Stimulated activated CD8-positive, alpha-beta memory T cell treated with anti-CD3 and anti-CD28 coated beads, Interleukin-2, amount 100 ng/mL, for 1 hour (primary cell): ENCODE measurements at places on chromosomes 3 and 15.

DNA sequence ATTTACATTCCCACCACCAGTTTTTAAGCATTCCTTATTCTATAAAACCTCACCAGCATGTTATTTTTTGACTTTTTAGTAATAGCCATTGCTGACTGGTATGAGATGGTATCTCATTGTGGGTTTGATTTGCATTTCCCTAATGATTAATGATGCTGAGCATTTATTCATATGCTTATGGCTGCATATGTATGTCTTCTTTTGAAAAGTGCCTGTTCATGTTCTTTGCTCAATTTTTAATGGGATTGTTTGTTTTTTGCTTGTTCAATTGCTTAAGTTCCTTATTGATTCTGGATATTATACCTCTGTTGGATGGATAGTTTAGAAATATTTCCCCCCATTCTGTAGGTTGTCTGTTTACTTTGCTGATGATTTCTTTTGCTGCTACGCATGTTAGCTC, 16.1 kb downstream of the TBC1D5 start:
- DNase-seq, result no peak

DNA sequence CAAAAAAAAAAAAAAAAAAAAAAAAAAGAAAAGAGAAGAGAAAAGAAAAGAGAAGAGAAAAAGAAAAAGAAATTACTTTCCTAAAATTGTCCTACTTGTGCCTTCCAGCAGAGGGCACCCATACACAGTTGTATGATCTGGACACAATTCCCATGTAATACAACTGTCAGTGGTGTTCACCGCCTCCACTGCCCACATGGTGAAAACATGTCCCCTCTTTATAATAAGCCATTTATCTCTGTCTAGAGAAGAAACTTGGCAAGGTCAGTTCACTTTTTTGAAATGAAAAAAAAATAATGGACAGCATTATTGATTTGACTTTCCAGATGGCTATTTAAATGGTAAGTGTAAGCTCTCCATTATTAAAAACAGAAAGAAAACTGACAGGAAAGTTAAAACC, 459.4 kb downstream of the GBE1 start:
- no peak for DNase-seq

- DNase-seq, result no peak
These were observed 13.4 kb downstream of the LCMT2 start for GRCh38 chr15:43316971-43317346.

DNA sequence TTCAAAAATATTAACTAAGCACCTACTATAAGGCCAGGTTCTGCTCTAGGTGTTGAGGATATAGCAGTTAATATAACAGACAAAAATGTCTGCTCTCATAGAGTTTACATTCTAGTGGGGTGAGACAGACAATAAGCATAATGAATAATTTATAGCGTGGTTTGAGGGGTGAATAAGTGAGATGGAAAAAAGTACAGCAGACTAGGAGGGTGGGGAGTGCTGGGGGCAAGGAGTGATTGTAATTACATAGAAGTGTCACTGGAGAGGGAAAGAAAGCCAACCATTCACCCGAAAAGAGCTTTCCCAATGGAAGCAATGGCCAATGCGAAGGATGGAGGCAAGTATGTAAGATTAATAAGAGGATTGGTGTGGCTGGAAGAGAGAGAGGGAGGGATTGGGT, 552.9 kb upstream of the KCNMB2 start:
- no peak for DNase-seq

DNA sequence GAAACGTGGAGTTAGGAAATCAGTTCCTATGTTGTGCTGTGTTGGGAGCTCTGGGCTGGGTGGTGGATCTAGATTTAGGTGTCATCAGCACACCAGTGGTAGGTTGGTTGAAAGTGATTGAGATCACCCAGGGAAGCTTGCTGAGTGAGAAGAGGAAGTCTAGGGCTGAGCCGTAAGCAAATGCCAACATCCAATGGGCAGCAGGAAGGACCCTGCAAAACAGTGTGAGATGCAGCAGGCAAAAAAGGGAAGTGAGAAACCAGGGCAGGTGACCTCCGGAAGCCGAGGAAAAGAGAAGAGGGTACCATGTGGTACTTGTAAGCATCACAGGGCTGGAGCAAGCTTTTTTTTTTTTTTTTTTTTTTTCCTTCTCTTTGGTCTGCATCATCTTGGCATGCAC, 15.9 kb upstream of the COPG1 start:
- no peak for DNase-seq

DNA sequence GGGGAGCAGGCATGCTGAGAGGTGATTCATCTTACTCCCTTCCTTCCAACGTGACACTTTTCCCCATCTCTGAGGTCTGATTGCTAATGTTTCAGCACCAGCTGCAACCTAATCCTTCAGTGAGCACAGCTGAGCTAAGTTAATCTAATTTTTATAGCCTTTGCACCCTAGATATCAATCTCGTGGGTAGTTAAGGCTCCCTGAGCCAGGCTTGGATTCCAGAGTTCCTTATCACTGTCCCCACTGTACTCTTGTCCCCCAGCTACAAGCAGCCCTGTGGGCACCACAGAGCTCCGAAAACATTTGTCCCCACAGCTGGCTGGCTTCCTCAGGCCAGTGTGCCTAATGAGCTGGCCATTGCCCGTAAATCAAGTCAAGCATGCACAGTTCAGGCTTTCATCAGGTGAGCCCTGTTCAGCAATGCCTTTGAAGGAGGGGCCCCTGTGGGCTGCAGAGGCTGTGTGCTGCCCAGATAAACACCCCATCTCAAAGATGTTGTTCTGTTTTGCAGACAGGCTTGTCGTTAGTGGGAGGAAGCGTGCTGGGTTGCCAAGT, 376.9 kb upstream of the RASGRP1 start:
- no peak for DNase-seq

- no peak for DNase-seq
These were observed 57.7 kb upstream of the BNIP2 start for GRCh38 chr15:59746777-59747176.

- DNase-seq, result no peak
These were observed 235.3 kb upstream of the SETMAR start for GRCh38 chr3:4067893-4068292.

DNA sequence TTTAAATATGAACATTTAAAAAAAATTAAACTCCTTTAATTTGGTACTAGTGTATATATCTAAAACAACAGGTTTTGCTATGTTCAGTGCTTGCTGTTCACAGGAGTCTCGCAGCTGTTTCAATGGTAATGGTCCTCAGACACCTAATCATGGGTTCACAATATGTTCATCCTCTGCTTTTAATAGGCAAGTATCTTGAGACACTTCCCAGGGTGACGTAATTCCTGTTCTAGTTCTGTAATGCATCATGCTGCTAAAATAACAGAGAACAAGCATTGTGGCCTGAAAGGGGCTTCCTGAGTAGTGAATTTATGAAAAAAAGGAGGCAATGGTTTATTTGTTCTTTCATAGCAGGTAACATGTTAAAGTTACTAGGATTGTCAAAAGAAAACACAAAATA, 625.2 kb upstream of the GBE1 start:
- DNase-seq, result no peak

DNA sequence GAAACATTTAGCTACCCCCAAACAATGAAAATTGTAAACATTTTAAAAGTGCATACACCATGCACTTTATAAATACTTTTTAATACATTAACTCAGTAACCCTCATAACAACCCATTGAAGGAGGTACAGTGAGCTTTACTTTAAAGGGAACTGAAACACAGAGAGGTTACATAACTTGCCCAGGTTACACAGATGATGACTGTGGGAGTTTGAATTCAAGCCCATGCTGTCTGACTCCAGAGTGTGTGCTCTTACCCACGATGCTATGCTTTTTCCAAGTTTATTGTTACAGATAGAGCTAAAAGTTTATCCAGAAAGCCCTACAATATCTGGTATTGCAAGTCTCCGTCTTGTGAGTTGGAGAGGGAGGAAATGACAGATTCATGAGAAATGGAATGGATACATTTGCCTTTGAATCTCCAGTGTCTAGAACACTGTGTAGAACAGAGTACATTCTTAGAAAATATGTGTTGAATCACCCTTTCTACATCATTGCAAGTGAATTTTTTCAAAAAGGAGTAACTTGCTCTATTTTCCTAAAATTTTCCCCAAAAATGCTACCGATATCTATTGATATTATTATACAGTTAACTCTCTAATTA, 428.3 kb downstream of the NAALADL2 start:
- no peak for DNase-seq
